ENCODE measurements at places on chromosomes 3 and 15.

GRCh38 chr15:72382146-72382545, 6.3 kb upstream of the HEXA start:
- DNase-seq, result no peak

DNA sequence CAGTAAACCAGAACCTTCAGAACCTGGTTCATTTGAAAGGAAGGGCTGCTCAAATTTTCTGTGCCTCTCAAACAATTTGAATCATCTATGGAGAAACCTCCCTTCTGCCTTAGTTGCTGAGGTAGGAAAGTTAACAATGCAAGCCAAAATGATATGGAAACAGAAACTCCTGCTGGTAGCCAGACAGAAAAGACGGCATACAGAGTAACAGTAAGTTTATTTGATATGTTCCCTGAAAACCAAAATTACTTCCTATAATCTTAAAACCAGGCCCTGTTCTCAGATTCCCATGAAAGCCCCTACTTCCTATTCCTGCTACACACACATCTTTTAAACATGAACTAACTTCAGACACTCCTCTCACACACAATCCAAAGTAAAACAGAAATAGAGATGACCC, 86.2 kb downstream of the TBC1D5 start:
- DNase-seq, result no peak

- DNase-seq, result no peak
These were observed 99.9 kb upstream of the TP63 start for GRCh38 chr3:189531271-189531670.

DNA sequence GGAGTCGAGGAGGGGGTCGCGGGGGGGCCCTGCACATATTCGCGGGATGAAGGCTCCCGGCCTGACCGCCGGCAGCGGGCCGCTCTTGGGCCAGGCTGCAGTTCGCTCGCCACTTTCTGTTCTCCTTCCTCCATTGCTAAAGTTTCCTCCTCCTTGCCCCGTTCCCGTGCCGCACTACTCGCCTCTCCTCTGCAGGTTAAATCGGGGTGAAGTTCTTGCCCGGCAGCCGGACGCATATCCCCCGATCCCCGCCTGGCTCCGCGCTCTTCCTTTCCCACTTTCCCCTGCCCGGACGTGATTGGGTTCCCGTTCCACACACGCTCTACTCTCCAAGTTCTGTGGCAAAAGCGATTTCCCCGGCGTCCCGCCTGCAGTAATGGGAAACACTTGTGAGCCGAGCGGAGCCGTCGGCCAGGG, 556 bp downstream of the CRYBG3 start:
- no peak for DNase-seq

DNA sequence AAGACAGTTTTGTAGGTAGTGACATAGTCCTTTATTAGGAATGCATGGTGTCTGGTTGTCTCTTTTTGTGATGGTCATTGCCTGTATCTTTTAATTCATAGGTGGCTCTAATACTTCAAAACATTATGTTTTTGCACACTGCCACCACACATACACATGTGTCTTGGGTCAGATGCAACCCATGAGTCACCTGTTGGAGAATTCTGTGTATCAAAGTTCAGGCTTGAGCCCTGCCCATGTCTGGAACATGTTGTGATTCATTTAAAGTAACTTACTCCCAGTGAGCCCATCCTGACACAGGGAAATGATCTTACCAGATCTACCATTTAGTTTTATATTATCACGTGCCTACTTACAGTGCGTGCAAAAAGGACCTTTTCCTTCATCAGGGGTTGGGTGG, 142.7 kb downstream of the GHSR start:
- no peak for DNase-seq

GRCh38 chr15:70375006-70375431, 277.3 kb upstream of the TLE3 start:
- DNase-seq, result no peak

DNA sequence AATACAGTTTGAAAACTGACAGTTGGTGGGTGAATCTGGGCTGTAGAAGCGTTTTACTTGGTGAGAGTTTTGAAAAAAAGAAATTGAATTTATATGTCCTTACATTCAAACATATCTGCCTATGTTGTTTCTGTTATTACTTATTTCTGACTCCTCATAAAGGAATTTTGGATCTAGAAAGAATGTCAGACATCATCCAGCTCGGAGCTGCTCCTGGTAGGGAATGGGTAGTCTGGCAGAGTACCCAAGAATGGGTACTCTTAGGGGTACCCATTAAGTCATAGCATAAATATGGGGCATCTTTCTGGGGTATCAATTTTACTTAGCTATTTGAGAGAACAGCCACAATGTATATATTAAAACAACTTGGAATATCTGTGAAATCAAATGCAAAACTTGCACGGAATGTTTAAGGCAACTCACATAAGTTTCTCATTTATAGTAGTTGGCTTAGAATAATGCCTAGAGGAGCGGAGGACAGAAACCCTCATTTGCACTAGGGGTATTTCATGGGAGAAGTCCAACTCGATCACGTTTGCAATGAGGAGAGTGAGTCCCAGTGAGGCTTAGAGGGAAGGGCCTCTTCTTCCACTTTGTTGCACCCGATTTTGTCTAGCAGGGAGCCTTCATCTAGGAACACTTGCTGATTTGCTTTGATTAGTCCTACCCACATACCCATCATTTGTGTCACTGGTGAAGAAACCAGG, 2.4 kb upstream of the LARP6 start:
- DNase-seq, result no peak

DNA sequence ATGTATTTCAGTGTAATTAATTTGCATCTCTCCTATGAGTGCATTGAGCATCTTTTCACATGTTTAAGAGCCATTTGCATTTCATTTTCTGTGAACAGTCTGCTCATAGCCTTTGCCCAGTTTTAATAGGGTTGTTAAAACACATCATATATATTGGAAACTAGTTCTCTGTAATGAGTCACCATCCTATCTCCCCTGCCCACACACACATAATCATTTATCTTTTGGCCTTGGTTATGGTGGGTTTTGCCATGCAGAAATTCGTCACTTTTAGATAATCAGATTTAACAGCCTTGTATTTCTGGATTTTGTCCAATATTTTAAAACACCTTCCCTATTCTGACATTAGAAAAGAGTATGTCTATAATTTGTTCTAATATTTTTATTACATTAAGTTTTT, 11.9 kb upstream of the CHRM5 start:
- DNase-seq, result no peak

DNA sequence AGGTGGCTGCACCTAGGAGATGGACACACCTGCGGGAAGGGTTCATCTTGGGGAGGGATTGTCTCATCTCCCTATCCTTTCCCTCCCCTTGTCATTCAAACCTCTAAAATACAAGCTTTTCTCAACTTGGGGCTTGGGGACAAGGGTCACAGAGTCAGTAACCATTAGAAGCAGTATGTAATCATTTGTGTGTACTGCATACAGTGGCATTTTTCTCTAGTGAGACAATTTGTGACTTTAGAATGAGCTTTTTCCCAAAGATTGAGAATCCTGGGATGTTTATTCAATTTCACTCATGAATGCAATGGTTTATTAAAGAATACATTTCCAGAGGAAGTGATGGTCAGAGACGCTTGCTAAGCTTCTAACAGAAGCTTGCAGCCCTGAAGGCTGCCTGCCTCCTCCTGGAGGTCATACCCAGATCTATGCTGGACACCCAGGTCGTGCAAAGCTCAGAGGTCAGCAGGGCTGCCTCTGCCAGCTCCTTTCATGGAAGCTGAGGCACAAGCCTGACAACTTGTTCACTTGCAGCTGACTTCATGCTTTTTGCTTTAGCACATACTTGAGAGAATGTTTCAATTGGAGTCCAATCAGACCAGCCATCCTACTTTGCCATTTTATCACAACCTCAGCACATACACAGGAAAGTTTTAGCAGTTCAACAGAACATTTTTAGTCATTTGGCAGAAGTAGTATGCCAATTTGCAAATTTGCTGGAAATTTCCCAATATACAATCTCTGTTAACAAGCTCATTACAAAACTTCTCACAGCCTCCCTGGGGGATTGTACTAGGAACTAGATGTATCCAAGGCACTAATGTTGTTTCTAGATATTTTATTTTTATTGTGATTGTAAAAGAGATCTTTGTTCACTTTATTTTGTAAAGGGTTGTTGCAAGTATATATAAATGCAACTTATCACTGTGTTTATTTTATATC, 25.6 kb upstream of the ALDH1L1 start:
- no peak for DNase-seq

GRCh38 chr15:48627260-48627940, 18.1 kb downstream of the FBN1 start:
- no peak for DNase-seq

DNA sequence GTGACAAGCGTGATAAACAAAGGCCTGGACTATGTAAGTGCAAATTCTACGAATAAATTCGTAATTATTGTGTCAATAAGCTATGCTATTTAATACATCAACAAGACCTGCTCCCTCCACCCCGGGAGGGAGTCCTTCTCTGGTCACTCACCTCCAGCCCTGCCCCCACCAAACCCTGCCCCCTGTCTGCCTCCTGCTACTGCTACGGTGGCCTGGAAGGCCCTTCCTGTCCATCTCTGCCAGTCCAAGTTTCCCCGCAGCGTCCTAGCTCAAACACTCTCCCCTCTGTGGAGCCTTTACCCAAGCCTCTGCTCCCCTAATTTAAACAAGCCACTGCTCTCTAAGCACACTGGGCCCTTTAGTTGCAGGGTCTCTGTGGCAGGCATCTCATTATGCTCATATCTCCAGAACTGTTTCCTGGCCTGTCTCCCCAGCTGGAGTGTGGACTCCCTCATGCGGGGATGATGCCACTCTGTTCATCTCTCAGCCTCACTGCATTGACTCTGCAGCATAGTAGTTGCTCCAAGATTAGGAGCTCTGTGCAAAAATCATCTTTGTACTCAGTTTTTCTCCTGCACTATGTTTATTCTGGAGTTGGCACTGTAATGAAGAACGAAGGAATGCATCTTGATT, 241.2 kb downstream of the NTRK3 start:
- no peak for DNase-seq

DNA sequence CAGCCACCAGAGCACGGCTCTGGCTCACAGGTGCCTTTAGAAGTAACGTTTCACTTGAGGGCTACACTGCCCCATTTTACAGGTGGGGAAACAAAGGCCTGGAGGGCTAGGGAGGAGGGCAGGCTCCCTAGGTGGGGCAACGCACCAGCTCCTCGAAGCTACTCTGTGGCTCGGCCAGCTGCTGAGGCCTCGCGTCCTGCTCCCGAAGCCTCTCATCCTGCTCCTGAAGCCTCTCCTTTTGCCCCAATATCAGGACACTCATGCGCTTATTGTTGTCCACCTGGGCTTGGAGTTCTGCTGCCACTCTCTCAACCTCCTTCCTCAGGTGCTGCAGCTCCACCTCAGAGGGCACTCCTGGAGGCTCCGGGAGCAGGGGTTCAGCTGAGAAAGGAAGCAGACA, 28.2 kb upstream of the OR4F6 start:
- DNase-seq, result no peak

DNA sequence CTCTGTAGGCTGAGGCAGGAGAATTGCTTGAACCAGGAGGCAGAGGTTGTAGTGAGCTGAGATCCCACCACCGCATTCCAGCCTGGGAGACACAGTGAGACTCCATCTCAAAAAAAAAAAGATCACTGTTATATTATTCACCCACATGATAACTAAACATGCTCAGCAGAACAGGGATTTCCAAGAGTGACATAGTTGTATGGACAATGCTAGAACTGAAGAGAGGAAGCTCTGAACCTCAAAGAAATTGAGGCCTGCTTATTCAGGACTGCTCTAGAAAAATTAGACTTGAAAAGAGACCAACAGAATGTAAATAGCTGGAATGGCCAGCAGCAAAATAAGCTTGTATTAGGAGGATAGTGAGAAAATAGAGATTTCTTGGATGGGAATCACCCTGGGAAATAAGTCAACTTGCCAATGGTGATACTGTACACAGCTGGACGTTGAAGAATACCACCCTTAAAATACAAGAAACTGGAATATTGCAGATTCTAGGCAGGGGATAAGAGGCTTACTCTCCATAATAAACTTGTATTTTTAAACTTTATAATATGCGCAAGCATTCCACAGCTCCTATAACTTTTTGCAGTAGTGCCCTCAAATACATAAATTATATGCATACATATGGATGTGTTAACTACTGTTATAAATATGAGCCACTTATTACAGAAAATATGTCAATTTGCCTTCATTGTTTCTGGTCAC, 28.2 kb downstream of the PIK3CB start:
- DNase-seq, result no peak

- DNase-seq, result no peak
These were observed 56.5 kb downstream of the BSN start for GRCh38 chr3:49610666-49611280.

DNA sequence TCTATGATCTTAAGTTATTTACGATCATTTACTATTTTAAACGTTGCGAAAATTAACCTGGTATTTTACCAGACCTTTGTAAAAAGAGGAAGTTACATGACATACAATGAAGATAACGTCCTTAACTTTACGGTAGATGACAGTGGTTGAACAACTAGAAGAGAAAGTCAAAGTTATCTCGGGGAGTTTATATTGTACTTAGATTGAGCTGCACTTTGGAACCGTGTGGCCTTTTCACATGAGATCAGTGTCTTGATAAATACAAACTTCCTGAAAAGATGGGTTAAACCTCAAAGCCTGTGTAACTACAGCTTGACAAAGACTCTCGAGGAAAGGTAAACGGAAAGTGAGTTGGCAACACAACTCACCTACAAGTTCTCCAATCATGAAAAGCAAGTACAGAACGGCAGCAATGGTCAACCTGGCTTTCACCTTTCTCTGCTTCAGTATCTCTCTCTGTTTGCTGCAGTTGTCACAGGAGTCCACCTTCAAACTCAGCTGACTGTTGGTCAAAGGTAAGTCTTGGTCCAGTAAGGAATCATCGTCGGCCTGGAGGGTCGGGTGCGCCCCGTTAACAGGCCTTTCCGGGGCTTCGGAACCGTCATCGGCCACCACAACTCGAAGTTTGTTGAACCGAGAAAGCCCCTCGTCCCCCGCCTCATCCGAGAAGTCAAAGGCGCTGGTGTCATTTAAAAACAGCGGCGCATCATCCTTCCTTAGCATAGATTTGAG, 793 bp downstream of the SLC30A4 start:
- no peak for DNase-seq

- DNase-seq, result no peak
These were observed 10.7 kb downstream of the B2M start for GRCh38 chr15:44722011-44722410.

- no peak for DNase-seq
These were observed 168.0 kb upstream of the FRMD4B start for GRCh38 chr3:69553888-69554287.

- no peak for DNase-seq
These were observed 35.0 kb downstream of the TM4SF4 start for GRCh38 chr3:149509526-149509925.

DNA sequence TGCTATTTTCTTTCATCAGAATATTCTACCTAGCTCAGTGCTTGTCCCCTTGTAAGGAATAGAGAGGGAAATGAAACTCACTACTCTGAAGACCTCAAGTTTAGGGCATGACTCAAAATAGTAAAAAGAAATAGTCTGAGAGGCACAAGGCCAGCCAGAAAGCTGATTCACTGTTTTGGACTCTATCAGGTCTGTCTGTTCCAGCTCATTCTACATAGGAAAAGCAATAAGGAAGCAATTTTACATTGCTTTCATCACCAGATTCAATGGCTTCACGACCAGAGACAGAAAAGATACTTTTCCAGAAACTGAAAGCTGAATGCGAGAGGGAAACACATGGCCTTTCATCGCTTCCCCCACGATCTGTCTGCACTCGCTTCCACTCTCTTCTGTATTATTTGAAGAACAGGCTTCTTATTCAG, 276.0 kb downstream of the GBE1 start:
- no peak for DNase-seq
